ENCODE measurements at places on chromosomes 6 and 20. TPM values are rescaled to one million over a fixed set of nuclear protein-coding genes. Genes with fewer than 3 reads are reported as not detected.

- no peak overlapping the region for H3K4me3 ChIP-seq
- no peaks in the 10 kb centered on the region for H3K4me1 ChIP-seq
- no peaks in the 10 kb centered on the region for H3K27me3 ChIP-seq
- no peak for DNase-seq
These were observed 98.1 kb downstream of the RALGAPA2 start for GRCh38 chr20:20614391-20614790.

GRCh38 chr6:147154454-147154853 is 49.8 kb upstream of the STXBP5 start:
- H3K27ac ChIP-seq, result no peak overlapping the region
- H3K36me3 ChIP-seq, result no peaks in the 10 kb centered on the region
- H3K4me1 ChIP-seq, result no peaks in the 10 kb centered on the region
- peaks cover 2% of the 10 kb centered on the region for H3K27me3 ChIP-seq

GRCh38 chr6:130811932-130812331 is 15.3 kb upstream of the SMLR1 start:
- H3K36me3 ChIP-seq, result peaks cover 2% of the 10 kb centered on the region
- H3K27me3 ChIP-seq, result peaks cover 2% of the 10 kb centered on the region
- no peak for DNase-seq
- no peaks in the 10 kb centered on the region for H3K4me1 ChIP-seq
- no peak overlapping the region for H3K4me3 ChIP-seq
- H3K27ac ChIP-seq, result no peak overlapping the region

- no peaks in the 10 kb centered on the region for H3K4me1 ChIP-seq
- no peak overlapping the region for H3K4me3 ChIP-seq
- no peak for DNase-seq
- no peak overlapping the region for H3K27ac ChIP-seq
- no peaks in the 10 kb centered on the region for H3K36me3 ChIP-seq
- H3K27me3 ChIP-seq, result peaks cover 5% of the 10 kb centered on the region
These were observed 74.7 kb downstream of the CD83 start for GRCh38 chr6:14192216-14192788.

DNA sequence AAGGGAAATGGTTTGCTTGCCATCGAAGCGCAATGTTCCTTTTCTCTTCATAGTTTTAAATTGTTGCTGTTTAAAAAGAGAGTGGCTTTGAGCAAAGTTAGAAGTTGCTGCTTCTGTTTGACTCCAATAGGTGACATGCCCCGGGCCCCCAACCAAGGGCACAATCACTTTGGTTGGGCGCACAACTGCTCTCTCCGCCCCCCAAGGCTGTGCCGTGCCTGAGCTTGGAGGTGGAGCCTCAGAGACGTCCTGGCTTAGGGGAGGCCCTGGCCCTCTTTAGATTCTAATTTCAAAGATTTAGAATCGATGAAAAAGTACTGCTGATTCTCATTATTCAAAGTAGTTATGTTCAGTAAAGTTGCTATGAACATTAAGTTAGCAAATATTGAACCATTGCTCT is 725.9 kb downstream of the COL12A1 start:
- no peaks in the 10 kb centered on the region for H3K4me1 ChIP-seq
- H3K27ac ChIP-seq, result no peak overlapping the region
- no peaks in the 10 kb centered on the region for H3K36me3 ChIP-seq

GRCh38 chr20:9287826-9288225 is 218.9 kb downstream of the PLCB4 start:
- H3K36me3 ChIP-seq, result no peaks in the 10 kb centered on the region
- H3K27ac ChIP-seq, result no peak overlapping the region
- H3K4me3 ChIP-seq, result no peak overlapping the region

DNA sequence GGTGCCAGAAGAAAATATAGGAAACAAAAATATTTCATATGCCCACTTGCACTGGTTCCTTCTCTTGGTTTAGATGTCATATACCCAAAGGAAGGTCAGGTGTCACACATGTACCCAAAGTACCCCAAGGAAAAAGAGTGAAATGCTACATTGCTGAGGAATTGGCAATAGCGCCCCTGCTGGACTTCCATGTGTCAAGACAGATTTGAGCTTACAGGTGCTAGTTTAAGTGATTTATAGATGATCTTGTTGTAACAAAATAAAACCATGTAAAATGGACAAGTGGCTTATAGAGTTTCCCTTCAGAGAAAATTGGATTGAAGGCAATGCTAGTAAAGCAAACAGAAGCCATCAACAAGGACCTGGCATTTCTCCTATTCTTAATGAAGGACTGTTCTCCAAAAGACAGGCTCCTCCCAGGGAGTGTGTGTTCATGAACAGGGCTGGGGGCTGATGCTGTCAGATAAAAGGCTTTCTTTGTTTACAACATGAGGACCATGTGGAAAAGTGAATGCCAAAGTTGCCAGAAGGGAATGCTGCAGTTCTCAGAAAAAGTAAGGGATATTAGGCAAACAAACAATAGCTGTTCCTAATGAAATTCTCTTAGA is 64.3 kb upstream of the PAK5 start:
- peaks cover 2% of the 10 kb centered on the region for H3K27me3 ChIP-seq
- no peaks in the 10 kb centered on the region for H3K36me3 ChIP-seq
- DNase-seq, result no peak
- no peak overlapping the region for H3K27ac ChIP-seq
- H3K4me1 ChIP-seq, result no peaks in the 10 kb centered on the region
- no peak overlapping the region for H3K4me3 ChIP-seq

- peaks cover 16% of the 10 kb centered on the region for H3K4me1 ChIP-seq
- peak; percentile 66 for DNase-seq
- H3K27me3 ChIP-seq, result peaks cover 63% of the 10 kb centered on the region
- no peaks in the 10 kb centered on the region for H3K36me3 ChIP-seq
- H3K4me3 ChIP-seq, result peak overlapping the region; percentile 56
- no peak overlapping the region for H3K27ac ChIP-seq
These were observed 26.0 kb downstream of the GPX6 start for GRCh38 chr6:28489366-28490204.

- no peaks in the 10 kb centered on the region for H3K36me3 ChIP-seq
- no peaks in the 10 kb centered on the region for H3K4me1 ChIP-seq
- DNase-seq, result no peak
- H3K27me3 ChIP-seq, result peaks cover 6% of the 10 kb centered on the region
- no peak overlapping the region for H3K4me3 ChIP-seq
These were observed 685.5 kb upstream of the CITED2 start for GRCh38 chr6:140059947-140060346.

DNA sequence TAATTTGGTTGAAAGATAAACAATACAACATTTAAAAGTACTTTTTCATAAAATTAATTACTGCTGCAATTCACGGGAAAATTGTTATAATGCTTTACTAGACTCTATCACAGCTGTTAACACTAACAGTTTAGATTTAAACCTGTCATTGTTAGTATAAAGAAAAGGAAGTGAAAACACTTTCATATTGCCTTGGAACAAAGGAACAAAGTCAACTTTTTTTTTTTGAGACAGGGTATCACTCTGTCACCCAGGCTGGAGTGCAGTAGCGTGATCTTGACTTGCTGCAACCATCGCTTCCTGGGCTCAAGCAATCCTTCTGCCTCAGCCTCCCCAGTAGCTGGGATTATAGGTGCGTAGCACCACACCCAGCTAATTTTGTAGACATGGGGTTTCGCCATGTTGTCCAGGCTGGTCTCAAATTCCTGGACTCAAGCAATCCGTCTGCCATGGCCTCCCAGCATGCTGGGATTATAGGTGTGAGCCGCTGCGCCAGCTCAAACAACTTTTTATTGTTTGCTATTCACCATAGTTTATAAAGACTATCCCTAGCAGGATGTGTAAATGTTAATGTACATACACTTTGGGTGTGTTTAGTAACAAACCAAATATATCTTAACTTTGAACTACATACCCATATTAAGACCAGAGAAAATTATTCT is 22.1 kb downstream of the SLC35A1 start:
- peaks cover 2% of the 10 kb centered on the region for H3K4me1 ChIP-seq
- no peak for DNase-seq
- H3K36me3 ChIP-seq, result peaks cover 12% of the 10 kb centered on the region
- no peak overlapping the region for H3K27ac ChIP-seq
- H3K27me3 ChIP-seq, result no peaks in the 10 kb centered on the region

- no peak overlapping the region for H3K27ac ChIP-seq
- peaks cover 19% of the 10 kb centered on the region for H3K4me1 ChIP-seq
- DNase-seq, result no peak
- no peaks in the 10 kb centered on the region for H3K27me3 ChIP-seq
- no peak overlapping the region for H3K4me3 ChIP-seq
These were observed 31.5 kb downstream of the SNX5 start for GRCh38 chr20:17936761-17937732.

- peaks cover 12% of the 10 kb centered on the region for H3K27me3 ChIP-seq
- H3K4me1 ChIP-seq, result no peaks in the 10 kb centered on the region
- no peak overlapping the region for H3K27ac ChIP-seq
- DNase-seq, result no peak
- H3K4me3 ChIP-seq, result no peak overlapping the region
These were observed 132.6 kb downstream of the PHACTR1 start for GRCh38 chr6:12848964-12849808.

DNA sequence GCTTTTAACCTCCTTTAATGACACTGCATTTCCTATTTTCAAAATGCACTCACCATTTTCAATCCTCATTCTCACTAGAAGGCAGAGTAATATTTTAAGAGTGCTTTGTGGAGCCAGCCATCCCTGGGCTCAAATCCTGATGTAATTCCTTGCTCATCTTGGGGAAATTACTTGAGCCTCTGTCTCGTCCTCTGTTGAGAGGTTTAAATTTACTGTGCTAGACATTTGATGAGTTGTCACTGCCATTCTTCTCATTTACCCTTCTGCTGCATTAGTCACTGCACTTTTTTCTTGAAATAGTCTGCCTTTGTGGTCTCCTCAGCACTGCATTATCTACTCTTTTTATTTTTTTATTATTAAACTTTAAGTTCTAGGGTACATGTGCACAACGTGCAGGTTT is 150.0 kb upstream of the HDDC2 start:
- H3K4me1 ChIP-seq, result no peaks in the 10 kb centered on the region
- no peak overlapping the region for H3K4me3 ChIP-seq
- peaks cover 3% of the 10 kb centered on the region for H3K27me3 ChIP-seq
- no peak for DNase-seq
- H3K27ac ChIP-seq, result no peak overlapping the region
- no peaks in the 10 kb centered on the region for H3K36me3 ChIP-seq

The NRN1 gene
- total RNA-seq, result 1.00 TPM

The ZBTB46 gene
- 4.6 TPM for total RNA-seq

The OR2J3 gene
- total RNA-seq, result not detected

The LY6G6D gene
- not detected for total RNA-seq

The KIF13A gene
- total RNA-seq, result 0.07 TPM

The OR2H2 gene
- total RNA-seq, result not detected

The PNLDC1 gene
- total RNA-seq, result 0.29 TPM

The CNKSR3 gene
- 0.12 TPM for total RNA-seq

The CD93 gene
- total RNA-seq, result 1.9 TPM

The WFDC12 gene
- not detected for total RNA-seq

The PRL gene
- not detected for total RNA-seq

The BHLHE23 gene
- total RNA-seq, result not detected

The ERVFRD-1 gene
- not detected for total RNA-seq

The GRM1 gene
- not detected for total RNA-seq
